Peyer's patch (tissue), 4 donors: ENCODE measurements at places on chromosomes 7 and 10. TPM values are rescaled to one million over a fixed set of nuclear protein-coding genes. Genes with fewer than 3 reads are reported as not detected.

Gene EPHA1
- total RNA-seq = 74.9 TPM

Gene ZNF33B
- 24.1 TPM for total RNA-seq

Gene AGMO
- total RNA-seq = 25.7 TPM

Gene PLPP4
- total RNA-seq = 1.3 TPM

Gene MOGAT3
- total RNA-seq = not detected

Gene VAX1
- total RNA-seq = not detected

Gene RPS24
- total RNA-seq = 2,177 TPM

Gene CFAP43
- not detected for total RNA-seq

Gene CAMK2B
- 1.7 TPM for total RNA-seq

Gene NUB1
- 69.2 TPM for total RNA-seq

Gene FRMD4A
- total RNA-seq = 7.0 TPM
